Activated CD4-positive, CD25-positive, alpha-beta regulatory T cell treated with anti-CD3 and anti-CD28 coated beads, Interleukin-2, amount 50 U/mL, for 24 hours (primary cell): ENCODE measurements at places on chromosomes 4 and X.

- ATAC-seq, result no peak
These were observed 443.6 kb downstream of the IL15 start for GRCh38 chr4:142079959-142080358.

DNA sequence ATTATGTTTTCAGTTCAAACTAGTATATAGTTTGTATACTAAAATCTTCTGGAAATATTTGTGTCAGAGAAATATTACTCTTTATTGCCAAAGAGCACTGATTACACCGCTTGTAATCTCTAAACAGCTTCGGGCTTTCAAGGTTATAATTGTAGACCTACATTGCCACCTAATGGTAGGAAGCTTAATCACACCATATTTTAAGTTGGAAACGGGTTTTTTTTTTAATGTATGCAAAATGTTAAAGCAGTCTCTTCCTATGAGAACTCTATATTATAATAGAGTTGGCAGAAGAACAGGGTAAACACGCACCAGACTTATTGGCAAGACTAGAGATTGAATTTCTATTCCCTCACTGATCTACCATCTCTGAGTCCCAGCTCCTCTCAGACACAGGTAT, 19.5 kb upstream of the NFXL1 start:
- ATAC-seq, result no peak

- ATAC-seq, result no peak
These were observed 27.3 kb downstream of the SLITRK2 start for GRCh38 chrX:145844886-145845285.

- ATAC-seq, result no peak
These were observed 58.7 kb upstream of the GPR34 start for GRCh38 chrX:41630091-41630490.

- peak; percentile 74 for ATAC-seq
These were observed 8.1 kb downstream of the MBNL3 start for GRCh38 chrX:132480581-132481203.

- ATAC-seq, result peak; percentile 63
These were observed 10.2 kb upstream of the GLOD5 start for GRCh38 chrX:48751343-48751742.

GRCh38 chr4:36325926-36326325, 44.5 kb downstream of the DTHD1 start:
- no peak for ATAC-seq

DNA sequence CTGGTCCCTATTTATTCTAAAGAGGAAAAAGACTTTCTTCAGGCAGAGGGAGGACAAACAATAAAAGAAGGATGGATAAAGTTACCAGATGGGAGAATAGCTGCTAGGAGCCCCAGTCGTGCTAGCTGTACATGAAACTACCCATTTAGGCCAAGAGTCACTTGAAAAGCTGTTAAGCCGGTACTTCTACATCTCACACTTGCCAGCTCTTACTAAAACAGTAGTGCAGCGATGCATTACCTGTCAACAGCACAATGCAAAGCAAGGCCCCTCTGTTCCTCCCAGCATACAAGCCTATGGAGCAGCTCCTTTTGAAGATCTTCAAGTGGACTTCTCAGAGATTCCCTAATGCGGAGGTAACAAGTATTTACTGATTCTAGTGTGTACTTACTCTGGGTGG, 1138.8 kb downstream of the ARAP2 start:
- no peak for ATAC-seq

DNA sequence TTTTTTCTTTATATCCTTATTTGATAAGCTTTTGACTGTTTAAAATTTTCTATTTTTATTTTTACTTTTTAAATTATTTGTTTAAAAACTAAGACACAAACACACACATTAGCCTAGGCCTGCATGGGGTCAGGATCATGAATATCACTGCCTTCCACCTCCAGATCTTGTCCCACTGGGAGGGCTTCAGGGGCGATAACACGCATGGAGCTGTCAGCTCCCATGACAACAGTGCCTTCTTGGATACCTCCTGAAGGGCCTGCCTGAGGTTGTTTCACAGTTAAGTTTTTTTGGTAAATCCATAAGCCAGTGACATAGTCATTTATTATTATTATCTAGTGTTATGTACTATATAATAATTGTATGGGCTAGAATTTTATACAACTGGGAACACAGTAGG, 85.4 kb upstream of the FAT1 start:
- no peak for ATAC-seq

GRCh38 chr4:177401658-177402273, 40.5 kb downstream of the AGA start:
- no peak for ATAC-seq

GRCh38 chr4:15765391-15765790, 12.7 kb upstream of the CD38 start:
- ATAC-seq, result no peak

- no peak for ATAC-seq
These were observed 5.8 kb upstream of the USO1 start for GRCh38 chr4:75718529-75718928.

- no peak for ATAC-seq
These were observed 4.5 kb downstream of the BST1 start for GRCh38 chr4:15707363-15707715.

GRCh38 chr4:8110071-8110986, 48.3 kb downstream of the ABLIM2 start:
- ATAC-seq, result no peak
